Lower leg skin (tissue), 4 donors: ENCODE measurements at places on chromosomes 16 and 17. TPM values are rescaled to one million over a fixed set of nuclear protein-coding genes. Genes with fewer than 3 reads are reported as not detected.
A peak's percentile ranks its signal among the peaks of the same experiment; 100 is the strongest.

DNA sequence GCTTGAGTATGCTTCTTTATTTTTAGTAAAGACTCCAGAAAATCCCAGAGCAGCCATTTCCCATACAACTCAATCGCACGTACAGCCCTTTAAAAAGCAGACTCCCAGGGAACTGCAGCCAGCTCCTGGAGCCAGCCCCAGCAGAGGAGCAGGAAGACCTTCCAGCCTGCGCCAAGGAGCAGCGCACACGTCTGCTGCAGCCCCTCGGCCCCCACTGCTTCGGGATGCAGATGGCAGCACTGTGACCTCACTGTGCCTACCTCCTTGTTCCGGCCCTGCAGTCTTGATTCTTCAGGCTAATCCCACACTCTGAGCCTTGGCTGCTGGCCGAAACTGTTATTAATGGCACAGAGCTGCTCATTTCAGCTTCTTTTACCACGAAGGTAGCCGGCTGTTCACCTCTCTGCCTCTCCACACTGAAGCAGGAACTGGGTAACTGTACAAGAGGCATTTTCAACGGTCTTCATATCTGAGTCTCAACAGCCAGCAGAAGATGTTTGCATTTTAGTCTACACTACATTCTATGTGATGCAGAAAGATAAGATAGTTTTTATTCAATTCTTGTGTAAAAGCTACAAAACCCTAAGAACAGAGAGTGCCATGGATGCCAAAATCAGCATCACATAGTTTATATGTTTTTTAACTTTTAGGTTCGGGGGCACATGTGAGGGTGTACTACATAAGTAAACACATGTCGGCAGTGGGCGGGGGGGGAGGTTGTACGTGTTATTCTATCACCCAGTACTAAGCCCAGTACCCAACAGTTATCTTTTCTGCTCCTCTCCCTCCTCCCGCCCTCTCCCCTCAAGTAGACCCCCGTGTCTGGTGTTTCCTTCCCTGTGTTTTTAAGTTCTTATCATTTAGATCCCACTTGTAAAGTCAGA is 130.9 kb downstream of the ANKRD11 start:
- no peak for DNase-seq

DNA sequence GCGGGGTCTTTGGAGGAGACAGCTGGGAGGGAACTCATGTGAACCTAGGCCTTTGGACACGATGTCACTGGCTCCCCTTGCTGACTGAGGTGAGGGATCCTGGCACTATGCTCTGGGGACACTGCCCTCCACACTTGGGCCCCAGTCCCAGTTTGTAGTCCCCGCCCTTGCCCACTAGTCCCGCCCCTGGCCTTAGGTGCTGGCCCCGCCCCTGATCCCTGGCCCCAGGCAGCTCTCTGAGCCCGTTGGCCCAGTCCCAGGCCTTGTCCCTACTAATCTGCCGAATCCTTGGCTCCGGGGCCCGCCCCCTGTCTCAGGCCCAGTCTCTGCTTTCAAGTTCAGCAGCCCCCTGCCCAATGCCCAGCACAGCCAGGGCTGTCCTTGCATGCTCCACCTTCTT is 61.0 kb downstream of the SMPD3 start:
- no peak for DNase-seq

DNA sequence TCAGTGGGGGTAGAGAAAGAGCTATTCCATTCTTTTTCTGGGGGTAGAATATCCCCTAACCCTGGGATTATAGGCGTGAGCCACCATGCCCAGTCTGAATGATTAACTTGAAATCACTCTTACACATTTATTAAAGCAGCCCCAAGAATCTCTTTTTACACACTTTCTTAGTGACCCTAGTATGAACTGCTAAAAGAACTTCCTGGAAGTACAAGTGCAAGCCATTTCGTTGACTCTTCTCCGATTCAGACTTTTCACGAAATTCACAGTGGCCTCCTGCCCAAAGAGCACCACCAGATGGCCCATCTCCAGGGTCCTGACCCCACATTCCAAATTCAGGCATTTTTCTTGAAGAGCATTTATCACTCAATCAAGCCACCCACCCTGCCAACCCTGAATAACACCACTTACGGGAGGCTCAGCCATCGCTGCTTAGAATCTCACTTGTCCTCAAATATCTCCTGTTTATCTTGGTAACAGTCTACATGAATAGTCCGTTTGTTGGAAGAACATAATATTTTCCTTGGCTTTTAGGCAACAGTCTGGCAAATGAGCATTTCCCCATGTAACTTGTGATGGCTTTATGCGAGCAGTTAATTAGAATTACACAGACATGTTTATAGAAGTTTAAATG is 28.0 kb downstream of the ZNF423 start:
- DNase-seq = no peak

DNA sequence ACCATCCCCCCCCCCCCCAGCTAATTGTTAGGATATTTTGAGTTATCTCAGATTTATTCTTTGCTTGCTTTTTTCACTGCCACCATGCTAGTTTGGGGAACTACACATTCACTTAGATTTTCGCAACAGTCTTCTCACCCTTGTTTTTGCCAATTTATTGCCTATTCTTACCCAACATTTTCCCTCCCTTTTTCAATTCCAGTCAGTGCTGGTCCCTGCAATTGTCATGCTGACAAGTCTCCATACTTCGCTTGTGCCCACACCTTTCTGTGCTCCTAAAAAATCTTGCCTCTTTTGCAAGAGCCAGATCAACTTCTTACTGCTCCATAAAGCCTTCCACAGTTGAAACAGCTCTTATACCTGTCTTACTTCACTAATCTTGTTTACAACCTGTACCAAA is 16.3 kb downstream of the TNRC6A start:
- no peak for DNase-seq

GRCh38 chr17:1783834-1784611 is 22.2 kb downstream of the SERPINF1 start:
- DNase-seq = peak; percentile 97

GRCh38 chr17:55402374-55402773 is 19.3 kb downstream of the MMD start:
- no peak for DNase-seq

DNA sequence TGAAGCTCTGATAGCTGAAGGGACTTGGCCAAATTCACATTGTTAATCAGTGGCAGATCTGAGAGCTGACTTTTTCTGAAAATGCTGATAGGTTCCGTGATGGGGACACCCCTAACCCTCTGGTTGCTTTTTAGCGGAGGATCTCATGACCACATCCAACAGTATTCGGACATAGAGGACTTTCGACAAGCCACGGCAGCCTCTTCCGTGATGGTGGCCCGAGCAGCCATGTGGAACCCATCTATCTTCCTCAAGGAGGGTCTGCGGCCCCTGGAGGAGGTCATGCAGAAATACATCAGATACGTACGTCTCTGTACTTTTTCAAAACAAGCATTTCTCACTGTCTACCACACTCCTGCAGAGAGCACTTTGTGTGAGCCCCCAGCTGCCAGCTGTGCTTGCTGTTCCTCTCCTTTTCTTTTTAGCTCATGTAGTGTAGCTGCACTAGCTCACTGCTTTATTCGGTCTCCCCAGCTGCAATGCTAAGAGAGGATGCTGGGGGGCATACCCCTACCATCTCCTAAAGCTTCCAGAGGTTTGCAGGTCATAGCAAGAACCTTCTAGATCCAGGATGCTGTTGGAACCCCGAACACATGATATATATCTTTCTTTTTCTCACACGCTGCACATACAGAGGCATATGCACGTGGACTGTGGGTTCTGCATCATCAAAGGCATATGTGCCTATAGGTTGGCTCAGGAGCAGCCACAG is 14.2 kb upstream of the NFATC3 start:
- DNase-seq = no peak

The NR1D1 gene
- total RNA-seq = 141 TPM

The DHRS7C gene
- not detected for total RNA-seq

The AOC3 gene
- 4.7 TPM for total RNA-seq

The ITGAD gene
- total RNA-seq = not detected
